ENCODE measurements at places on chromosomes 5 and 9.

DNA sequence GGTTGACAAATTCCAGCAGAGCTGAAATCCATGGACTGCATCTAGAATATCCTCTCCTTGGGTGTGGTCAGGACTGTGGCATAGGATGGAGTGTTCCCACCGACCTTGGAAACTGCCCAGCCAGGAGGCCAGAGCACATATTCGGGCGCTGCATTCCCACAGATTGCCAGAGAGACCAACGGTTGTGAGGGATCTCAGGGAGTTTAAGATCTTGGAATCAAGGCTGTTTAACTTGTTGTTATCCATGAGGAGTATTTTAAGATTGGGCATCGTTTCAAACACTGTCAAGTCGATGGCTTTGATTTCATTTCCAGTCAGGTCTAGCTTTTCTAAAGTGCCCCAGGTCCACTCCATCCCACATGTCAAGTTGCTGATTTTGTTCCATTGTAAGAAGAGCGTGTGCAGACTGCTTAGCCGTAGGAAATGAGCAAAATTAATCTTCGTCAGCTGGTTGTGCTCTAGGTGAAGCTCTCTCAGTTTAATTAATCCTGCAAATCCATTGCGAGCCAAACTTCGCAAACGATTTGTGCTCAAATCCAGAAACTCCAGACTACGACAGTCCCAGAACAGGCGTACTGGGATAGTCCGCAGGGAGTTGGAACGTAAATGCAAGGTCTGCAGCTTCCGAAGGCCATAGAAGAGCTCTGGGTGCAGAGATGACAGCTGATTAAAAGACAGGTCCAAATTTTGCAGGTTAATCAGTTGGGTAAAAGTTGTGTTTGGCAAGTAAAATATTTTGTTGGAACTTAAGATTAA lies 1.5 kb downstream of the LRRTM2 start:
- no peak for DNase-seq

GRCh38 chr5:168705321-168705720 lies 126.2 kb upstream of the PANK3 start:
- no peak for DNase-seq

- no peak for DNase-seq
Measured at GRCh38 chr5:131384616-131385214, 120.9 kb downstream of the CDC42SE2 start.

DNA sequence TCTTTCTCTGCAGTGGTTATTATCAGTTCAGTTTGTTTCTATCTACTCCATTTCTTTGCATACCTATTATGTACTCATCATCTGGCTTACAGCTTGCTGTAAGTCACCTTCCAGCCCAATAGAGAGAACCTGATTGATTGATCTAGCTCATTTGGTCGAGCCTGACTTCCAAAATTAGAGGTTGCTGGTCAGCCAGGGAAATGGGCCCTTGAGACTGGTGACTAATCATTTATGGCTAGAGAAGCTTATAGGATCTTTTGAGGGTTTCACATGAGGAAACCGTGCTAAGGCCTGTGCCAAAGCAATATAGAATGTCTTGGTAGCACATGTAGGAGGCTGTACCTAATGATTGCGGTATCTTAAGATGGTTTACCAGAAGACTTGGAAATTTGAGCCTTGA lies 5.8 kb downstream of the SREK1 start:
- no peak for DNase-seq

DNA sequence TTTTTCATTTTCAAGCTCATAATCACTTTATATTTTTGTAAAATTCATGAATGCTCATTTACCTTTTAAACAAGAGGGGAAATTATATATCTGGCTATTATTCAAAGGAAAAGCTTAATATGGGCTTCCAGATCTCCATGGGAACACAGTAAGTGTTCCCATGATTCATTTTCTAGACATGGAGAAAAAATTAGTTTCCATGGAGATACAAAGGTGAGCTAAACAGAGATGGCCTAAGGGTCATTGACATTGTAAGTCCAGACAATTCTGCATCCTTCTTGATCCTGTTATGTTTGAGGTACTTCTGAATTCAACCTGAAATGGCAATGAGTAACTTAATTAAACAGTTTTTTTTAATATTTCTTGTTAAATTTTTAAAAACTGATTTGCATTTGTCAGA lies 341.4 kb upstream of the PRR16 start:
- no peak for DNase-seq

- no peak for DNase-seq
Measured at GRCh38 chr9:130740218-130741023, 46.8 kb downstream of the EXOSC2 start.

DNA sequence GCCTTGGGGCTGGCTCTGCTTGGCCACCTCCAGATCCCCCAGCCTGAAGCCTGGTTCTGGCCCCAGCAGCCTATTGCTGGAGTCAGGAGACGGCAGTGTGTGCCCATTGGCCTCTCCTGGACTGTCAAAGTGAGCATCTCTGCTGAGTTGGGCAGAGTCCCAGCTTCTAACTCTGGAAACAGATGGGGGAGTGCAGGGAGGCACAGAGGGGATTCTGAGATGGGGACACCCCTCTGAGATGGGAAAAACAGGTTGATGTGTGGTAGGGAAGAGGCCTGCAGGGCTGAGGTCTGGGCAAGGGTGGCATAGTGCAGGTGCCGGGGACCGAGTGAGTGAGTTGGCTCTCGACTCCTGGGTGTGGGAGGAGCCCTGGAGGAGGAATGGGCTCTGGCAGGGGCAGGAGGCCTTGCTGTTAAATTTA lies 27.5 kb downstream of the PHF2 start:
- DNase-seq, result no peak

- no peak for DNase-seq
Measured at GRCh38 chr9:121640491-121641223, 10.8 kb upstream of the DAB2IP start.

DNA sequence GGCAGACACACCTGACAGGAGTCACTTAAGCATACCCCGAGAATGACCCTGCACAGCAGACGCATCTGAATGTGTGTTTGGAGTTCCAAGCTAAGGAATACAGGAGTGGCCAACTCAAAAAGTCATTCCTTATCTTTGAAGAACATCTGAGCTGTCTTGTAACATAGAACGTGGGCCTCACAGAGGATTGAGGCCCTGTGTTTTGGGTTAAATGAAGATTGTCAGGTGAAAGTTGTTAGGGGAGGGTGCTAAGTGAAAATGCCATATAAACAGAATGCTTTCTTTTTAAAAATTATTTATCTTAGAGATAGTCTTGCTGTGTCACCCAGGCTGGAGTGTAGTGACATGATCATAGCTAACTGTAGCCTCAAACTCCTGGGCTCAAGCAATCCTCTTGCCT lies 100.9 kb downstream of the PIK3R1 start:
- DNase-seq, result no peak

DNA sequence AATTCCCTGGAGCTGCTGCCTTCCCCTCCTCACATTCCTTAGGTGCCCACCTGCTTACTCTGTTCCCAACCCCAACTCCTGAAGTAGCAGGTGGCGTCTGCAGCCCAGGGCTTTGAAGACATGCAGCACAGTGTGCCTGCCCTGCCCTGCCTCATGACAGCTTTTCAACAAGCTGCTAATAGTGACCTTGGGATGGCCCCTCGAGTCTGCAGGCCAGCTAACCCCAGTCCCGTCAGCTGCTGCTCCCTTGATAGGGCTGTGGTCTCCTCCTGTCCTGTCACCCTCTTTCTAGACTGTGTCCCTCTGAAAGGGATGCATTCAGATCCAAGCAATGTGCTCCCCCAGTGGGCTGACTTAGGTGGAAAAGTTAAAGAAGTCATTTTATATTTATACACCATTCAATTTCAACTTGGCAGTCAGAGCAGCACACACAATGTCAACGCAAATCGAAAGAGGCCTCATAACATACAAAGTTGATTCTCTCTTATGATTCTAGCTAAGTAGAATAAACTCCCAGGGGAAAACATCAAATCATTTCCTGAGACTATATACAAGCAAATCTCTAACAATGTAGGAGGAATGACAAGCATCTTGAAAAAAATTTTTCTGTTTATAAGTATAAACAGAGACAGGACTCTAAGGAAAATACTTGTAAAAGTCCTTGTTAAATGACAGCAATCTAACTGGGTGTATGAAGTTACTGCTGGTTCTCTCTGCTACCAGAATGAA lies 37.9 kb downstream of the ADRB2 start:
- no peak for DNase-seq

DNA sequence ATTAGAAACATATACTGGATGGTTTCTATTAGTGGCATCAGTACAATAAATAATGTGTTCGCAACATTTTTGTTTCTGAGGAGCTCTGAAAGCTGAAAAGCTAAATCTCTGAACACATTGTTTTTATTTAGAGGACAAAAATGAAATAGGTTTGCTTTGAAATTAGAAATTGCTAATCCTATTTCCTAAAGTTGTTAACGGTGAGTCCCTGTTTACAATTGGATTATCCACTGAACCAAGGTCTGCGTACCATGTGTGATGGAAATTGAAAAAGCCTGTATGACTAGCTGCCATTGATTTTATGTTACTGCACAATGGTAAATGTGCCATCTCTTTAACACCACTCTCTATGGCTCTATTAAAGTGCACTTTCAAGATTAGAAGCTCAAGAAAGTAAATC lies 297.7 kb upstream of the NUDT12 start:
- DNase-seq, result no peak

GRCh38 chr5:168624850-168625364 lies 45.7 kb upstream of the PANK3 start:
- DNase-seq, result no peak

- DNase-seq, result no peak
Measured at GRCh38 chr9:101566904-101567724, 27.7 kb downstream of the PPP3R2 start.

DNA sequence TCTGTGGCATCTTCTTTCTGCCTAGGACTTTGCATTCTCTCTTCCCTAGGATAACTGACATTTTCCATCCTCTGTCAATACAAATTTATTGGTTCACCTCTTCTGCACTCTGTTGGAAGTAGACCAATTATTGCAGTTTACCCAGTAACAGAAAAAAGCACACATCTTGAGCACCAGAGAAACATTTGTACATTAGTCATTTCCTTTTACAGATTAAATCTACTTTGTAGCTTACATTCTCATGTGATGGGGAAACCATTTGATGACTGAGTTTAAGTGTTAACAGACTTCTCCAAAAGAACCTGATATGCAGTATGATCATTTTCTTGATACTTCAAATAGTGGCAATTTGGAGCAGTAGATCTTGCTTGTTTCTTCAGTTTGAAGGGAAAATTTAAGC lies 1098.8 kb downstream of the DTWD2 start:
- no peak for DNase-seq

DNA sequence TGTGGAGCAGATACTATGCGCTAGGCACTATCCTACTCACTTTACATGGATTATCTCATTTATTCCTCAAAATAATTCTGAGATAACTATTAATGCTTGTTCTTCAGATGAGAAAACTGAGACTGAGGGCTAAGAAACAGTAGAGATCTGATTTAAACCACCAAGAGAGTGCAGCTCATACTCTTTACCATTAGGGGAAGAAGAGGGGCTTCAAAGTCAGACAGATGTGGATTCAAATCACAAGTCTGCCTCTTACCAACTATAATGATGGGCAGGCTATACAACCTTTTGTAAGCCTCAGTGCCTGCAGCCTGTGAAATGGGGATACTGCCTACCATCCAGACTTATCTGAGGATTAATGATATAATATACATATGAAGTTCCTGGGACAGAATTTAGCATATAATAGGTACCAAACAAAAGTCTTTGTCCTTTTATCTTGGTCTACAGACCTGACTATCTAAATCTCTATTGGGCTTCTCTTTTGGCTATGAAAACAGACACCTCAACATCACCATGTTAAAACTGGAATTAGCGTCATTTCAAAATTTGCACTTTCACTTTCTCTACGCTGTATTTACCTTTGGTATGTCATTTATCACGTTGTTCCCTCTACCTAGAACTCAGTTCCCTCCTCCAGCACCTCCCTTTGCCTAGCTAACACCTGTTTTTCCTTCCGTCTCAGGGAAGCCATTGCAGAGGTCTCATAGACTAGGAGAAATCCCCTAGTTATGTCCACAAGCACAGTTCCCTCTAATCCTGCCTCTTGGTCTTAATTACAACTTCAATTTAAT lies 13.8 kb upstream of the TMEM267 start:
- no peak for DNase-seq

DNA sequence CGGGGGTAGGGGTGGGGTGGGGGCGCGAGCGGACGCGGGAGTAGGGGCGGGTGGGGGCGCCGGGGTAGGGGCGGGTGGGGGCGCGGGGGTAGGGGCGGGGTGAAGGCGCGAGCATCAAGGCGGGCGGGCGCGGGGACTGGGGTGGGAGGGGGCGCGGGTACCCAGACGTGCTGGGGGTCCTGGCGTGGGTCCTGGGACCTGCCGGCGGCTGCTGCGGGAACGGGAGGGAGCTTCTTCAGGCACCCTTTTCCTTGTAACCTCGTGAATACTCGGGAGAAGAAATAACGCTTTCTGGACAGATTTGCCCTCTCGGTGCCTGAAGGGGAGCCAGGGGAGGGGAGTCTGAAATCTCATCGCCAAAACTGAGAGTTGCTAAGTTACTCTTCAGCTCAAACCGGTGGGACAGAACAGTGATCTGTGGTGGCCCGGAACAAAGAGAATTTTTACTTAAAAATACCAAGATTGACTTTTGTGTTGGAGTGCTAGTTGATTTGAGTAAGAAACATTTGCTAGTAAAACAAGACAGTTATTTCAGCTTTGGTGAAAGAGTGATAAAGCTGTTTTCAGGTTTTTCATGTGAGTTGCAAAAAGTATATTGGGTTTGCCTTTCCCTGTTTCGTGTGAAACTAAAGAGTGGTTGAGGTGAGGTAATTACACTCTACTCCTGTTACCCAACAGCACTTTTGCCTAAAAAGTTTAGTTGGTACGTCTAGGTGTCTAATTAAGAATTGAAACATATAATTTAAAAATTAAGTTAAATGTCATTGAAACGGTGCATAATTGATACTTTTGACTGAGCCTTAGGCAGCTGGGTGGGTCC lies 643 bp downstream of the PLEKHG4B start:
- no peak for DNase-seq

- no peak for DNase-seq
Measured at GRCh38 chr5:124726631-124727362, 19.6 kb downstream of the ZNF608 start.

DNA sequence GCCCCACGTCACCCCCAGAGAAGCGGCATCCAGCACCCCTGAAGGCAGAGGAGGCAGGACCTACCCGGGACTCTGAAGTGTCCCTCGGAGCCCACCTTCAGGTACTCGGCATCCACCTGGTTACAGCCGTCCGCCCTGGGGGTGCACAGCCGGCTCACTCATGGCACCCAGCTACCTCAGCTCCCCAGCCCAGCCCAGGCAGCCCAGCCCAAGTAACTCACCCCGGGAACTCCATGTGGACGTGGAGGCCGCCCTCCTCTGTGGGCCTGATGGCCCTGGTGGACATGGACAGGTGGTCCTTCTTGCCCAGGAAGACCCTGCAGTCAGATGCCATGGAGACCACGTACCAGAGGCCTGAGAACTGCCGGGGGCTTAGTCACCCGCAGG lies 676 bp downstream of the LCN15 start:
- DNase-seq, result no peak

Measured in NCI-H2081 treated with DMSO at 0.1 percent for 48 hours (cell line).